ENCODE measurements at places on chromosomes 12 and 14.

DNA sequence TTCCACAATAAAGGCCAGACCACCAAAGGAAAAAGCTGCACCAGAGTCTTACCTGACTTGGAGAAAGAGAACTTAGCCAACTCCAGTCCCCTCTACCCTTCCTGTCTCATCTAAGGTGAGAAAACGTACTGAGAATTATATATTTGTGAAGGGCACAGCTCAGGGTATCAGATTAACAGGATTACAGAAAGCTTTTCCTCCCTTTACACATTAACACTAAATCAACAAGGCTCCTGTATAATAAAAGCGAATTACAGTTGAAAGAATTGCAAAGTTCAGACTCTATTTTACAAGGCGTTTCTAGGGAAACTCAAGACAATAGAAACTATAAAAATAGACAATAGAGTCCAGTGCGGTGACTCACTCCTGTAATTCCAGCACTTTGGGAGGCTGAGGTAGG, 82.7 kb upstream of the RPL10L start:
- DNase-seq = no peak

DNA sequence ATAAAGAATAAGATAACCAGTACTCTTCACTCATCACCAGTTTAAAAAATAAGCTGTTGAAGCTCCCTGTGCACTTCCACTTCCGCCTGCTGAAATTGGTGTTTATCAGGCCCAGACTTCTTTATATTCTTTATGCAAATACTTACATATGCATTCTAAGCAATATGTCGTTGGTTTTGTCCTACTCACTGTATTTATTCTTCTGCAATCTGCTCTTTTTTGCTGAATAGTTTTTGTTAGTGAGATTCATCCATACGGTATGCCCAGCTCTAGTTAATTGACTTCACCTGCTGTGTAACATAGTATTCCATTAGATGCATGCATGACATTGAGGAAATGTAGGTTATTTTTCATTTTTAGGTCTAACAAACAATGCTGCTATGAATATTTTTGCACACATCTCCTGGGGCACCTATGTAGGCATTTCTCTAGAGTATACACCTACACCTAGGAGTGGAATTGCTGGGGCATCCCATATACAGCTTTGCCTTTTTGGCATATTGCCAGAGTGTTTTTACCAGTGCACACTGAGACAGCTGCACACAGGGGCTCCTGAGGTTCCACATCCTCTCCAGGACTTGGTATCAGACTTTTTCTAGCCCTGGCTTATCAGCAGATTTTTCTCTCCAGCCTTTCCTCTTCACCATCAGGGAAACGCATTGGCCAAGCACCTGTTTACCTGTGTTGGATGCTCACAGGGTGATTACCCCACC, 1.0 kb upstream of the NRIP2 start:
- peak; percentile 52 for DNase-seq

DNA sequence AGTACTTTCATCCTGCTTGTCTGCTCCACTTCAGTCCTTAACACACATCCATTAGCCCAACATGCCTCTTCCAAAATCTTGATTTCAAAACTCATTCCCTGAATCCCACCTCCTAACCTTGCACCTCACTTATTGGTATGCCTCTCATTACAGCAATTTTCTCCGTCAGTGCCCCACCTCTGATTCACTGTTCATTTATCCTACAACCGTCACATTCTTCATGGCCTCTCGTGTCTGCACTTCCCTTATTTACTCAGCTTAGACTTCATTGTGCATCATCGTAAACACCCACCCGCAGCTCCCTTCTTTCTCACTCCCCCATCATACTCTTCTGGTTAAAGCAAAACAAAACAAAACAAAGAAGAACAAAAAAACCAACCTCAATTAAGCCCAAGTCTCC, 160.6 kb upstream of the HMGA2 start:
- DNase-seq = no peak

GRCh38 chr12:115206801-115207200, 522.8 kb upstream of the TBX3 start:
- DNase-seq = no peak

GRCh38 chr12:110109037-110109836, 14.9 kb upstream of the IFT81 start:
- peak; percentile 99 for DNase-seq

DNA sequence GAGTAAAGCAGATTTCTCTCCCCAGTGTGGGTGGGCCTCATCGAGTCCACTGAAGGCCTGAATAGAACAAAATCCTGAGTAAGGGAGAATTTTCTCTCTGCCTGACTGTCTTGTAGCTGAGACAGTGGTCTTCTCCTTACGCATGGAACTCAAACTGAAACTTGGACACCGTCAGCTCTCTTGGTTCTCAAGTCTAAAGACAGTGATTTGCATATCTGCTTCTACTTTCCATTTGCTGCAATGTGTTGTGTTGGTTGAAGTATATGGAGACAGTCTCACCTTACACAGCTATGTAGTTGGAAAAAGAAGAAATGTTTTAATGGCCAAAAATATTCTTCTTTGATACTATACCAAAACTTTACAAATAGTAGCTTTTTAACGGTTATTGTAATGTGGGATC, 160.2 kb upstream of the LMNTD1 start:
- DNase-seq = no peak

DNA sequence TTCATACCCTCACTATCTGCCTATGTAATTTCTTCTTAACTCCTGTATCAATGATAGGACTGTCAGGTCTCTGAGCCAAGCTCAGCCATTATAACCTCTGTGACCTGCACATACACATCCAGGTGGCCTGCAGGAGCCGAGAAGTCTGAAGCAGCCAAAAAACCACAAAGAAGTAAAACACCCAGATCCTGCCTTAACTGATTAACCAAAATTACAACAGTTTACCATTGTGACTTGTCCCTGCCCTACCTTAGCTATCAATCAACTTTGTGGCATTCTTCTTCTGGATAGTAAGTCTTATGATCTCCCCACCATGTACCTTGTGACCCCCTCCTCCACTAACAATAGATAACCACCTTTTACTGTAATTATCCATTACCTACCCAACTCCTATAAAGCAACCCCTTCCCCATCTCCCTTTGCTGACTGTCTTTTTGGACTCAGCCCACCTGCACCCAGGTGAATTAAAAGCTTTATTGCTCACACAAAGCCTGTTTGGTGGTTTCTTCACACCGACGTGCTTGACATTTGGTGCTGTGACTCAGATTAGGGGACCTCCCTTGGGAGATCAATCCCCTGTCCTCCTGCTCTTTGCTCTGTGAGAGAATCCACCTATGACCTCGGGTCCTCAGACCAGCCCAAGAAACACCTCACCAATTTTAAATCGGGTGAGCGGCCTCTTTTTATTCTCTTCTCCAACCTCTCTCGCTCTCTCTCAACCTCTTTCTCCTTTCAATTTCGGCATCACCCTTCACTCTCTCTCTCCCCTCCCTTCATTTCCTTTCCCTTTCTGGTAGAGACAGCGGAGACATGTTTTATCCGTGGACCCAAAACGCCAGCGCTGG, 11.5 kb upstream of the LGMN start:
- no peak for DNase-seq

DNA sequence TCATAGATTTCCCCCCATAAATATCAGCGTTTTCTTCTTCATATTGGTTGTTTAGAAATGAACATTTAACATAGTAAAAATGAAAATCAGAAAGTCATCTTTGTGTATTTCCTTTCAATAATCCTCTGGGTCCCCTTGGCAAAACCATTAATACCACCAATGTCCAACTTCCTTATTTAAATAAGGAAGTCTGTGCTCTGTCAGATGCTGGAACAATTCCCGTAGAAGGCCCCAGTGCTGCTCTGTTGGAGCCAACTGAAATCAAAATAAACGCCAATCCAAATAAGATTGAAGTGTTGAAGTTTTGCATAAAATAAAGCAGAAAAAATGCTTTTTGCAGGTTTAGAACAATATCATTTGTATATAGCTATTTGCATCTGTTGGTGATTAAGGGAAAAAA, 93.1 kb downstream of the PPM1H start:
- no peak for DNase-seq

- DNase-seq = no peak
Measured at GRCh38 chr12:56785141-56785865, 22.2 kb downstream of the HSD17B6 start.

- no peak for DNase-seq
Measured at GRCh38 chr12:7395950-7396349, 48.0 kb downstream of the CD163L1 start.

DNA sequence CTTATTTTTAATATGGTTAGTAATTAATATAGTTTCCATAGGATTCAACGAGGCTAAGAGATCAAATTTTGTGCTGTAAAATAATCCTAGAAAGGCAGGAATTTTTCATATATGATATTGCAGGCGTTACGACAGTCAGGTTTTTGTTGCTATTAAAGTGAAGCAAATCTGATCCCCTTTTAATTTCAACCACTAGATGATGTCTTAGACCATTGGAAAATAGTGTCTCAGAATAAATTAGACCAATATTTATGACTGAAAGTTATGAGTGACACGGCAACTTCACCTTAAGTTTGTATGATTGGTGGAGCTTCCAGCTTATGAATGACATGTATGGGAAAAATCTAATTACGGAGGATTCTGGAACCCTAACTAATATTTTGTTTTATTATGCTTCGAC, 2.5 kb downstream of the TPH2 start:
- DNase-seq = no peak

DNA sequence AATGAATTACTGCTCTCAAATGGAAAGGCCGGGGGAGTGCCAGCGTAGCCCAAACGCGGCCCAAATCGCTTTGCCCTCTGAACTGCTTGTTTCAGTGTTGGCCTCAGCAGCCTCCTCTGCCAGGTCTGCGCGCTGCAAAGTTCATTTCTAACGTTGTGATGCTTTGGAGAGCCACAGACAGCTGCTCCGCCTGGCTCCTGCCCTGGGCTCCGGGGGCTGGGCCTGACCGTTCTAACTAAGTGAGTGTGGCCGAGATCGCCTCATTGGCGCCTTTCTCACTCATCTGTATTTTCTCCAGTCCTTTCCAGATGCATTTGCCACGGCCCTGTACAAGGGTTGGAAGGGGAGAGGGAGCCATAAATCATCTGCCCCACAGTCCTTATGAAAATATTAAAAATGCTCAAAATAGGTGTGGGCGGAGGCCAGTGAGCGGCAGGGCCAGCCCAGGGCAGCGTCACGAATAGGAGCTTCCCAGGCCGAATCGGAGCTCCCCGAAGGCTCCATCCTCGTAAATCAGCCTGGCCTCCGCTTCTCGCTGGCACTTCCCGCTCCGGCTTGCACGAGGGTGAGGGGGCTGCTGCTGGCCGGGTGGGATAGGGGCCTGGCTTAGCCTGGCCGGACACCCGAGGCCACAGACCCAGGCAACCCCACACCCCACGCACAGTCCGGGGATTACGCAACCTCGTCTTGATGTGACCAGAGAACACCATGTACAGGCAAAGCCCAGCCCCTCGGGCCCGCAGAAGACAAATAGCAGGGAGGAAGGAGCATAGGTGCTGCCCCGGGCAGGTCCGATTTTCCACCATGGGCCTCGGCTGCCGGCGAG, 196.6 kb upstream of the DIO3 start:
- DNase-seq = peak; percentile 94

DNA sequence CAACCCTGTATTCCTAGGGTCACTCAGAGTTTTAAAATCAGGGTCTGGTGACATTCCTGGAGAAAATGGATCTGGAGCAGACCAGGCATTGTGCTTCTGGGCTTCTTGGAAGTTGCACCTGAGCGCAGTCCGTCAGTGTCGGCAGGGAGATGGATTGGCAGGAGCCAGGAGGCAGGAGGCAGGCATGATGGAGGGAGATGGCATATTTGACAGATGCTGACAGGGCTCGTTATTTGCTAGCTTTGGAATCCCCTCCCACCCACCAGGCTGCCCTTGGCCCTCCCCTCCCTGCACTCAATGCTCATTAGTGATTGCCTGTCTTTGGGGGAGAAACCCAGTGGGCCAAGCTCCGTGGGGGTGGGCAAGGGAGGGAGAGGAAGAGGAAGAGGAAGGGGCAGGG, 4.7 kb downstream of the CISTR start:
- DNase-seq = no peak

- no peak for DNase-seq
Measured at GRCh38 chr14:80037349-80037748, 174.0 kb downstream of the DIO2 start.
